ENCODE measurements at places on chromosomes 7 and 10.

GRCh38 chr10:59283456-59284091 is 78.8 kb downstream of the FAM13C start:
- no peak for DNase-seq

DNA sequence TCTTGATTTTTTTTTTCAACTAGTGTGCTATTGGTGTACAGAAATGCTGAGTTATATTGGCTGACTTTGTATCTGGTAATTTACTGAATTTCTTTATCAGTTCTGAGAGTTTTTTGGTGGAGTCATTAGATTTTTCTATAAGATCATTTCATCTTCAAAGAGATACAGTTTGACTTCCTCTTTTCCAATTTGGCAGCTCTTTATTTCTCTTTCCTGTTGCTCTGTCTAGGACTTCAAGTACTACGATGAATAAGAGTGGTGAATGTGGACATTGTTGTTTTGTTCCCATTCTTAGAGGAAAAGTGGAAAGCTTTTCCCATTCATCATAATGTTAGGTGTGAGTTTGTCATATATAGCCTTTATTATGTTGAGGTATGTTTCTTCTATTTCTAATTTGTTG is 50.2 kb downstream of the LOXL4 start:
- no peak for DNase-seq

- no peak for DNase-seq
Observed at GRCh38 chr10:46328853-46329689, 42.3 kb downstream of the ANTXRL start.

GRCh38 chr10:79298403-79299244 is 48.6 kb upstream of the PPIF start:
- DNase-seq = peak; percentile 6

GRCh38 chr7:87328281-87328680 is 17.2 kb upstream of the CROT start:
- peak; percentile 10 for DNase-seq

GRCh38 chr10:8437896-8438295 is 383.4 kb downstream of the GATA3 start:
- DNase-seq = no peak

GRCh38 chr7:140192176-140192575 is 15.4 kb upstream of the KDM7A start:
- no peak for DNase-seq

- peak; percentile 54 for DNase-seq
Observed at GRCh38 chr7:51067757-51068156, 248.9 kb downstream of the COBL start.

DNA sequence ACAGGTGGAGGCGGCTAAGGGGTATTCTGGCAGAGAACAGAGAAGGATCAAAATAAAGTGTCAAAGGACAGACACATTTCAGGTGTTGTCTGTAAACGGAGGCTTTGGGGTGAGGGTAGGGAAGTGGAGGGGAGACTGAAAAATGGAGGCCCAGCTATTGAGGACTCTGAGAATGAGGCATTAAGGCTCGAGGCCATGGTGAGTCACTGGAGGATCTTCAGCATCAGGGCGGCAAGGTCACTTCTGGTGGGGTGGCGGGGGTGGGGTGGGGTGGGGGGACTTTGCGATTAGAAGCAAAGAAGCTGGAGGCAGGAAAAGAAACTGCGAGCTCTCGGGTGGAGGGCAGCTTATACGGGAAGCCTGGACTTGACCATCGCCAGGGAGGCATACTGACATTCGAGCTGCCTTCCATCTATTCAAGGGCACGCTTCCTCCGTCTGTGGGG is 58.4 kb upstream of the PCGF5 start:
- peak; percentile 53 for DNase-seq

- no peak for DNase-seq
Observed at GRCh38 chr7:70787771-70788170, 344.2 kb upstream of the GALNT17 start.

DNA sequence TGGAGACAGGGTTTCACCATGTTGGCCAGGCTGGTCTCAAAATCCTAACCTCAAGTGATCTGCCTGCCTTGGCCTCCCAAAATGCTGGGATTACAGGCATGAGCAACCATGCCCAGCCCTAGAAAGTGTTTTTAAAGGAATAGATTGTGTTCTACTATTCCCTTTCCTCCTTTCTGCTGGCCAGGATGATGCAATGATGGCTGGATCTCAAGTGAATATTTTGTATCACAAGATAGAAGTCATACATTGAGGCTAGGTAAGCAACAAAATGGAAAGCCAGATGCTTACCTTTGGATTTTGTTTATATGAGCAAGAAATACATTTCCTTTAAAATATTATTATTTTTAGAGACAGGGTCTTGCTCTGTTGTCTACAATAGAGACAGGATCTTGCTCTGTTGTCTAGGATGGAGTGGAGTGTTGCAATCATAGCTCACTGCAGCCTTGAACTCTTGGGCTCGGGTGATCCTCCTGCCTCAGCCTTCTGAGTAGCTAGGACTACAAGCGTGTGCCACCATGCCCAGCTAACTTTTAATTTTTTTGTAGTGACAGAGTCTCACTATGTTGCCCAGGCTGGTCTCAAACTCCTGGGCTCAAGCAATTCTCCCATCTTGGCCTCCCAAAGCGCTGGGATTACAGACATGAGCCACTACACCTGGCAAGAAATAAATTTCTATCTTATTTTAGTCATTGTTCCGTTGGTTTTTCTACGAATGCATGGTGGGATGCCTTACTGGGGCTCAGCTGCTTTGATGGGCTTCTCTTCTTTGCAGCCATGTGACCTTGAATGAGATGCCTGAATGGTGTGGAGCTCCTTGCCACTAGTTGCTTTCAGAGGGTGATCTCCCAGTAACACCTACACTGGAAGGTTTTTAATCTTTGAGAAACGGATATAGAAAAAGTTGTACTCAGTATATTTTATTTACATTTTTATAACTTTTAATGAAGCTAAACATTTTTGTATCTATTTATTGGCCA is 5.8 kb upstream of the AEBP1 start:
- no peak for DNase-seq

DNA sequence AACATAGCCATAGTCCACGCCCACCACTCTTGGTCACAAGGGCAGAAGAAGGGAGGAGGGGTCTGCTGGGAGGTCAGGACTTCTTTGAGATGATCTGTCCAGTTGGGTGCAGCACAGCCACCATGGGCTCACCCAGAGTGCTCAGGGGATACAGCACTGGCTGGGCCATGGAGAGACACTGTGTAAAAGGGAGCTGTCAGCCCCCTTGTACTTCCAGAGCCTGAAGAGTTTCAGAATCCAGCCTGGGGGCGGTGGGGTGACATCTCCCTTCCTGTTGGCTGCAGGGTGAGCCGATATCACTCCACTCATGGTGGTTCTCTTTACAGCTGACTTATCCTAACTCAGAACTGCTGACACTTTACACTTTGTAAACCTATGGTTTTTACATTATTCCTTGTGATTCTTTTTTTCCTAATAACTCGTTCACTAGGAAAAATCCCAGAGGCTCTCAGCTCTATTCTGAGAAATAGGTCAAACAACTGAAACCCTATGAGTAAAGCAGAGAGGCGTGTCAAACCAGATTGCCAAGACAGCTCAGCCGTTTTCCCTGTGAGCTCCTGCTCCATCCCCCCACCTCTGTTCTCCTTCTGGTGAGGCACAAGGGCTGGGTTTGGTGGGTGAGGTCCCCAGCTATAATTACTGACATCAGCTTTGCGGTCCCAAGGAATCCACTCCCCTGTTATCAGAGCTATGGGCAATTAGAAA is 3.2 kb upstream of the MRPS24 start:
- DNase-seq = no peak

- no peak for DNase-seq
Observed at GRCh38 chr10:71782917-71783490, 9.7 kb upstream of the VSIR start.

GRCh38 chr10:79025199-79025832 is 43.5 kb upstream of the ZMIZ1 start:
- DNase-seq = no peak

DNA sequence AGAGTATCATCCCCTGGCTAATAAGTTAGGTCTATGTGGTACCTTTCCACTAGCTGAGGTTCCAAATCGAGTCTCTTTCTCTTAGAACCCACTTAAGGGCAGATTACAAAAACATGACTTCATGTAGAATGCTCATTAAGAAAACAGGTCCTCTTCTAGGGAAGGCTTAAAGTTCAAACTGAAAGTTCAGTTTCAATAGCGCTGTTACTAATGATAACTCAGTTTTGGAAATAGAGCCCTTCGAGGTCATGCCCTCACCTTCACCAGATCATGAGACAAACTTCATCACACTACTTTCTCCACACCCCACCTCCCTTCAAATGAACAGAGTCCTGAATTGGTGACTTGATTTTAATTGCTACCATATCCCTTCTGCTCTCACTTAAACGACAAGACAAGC is 26.2 kb downstream of the HGF start:
- DNase-seq = no peak

- no peak for DNase-seq
Observed at GRCh38 chr7:117790731-117791130, 82.5 kb downstream of the CTTNBP2 start.

GRCh38 chr10:120981601-120982391 is 130.6 kb downstream of the WDR11 start:
- DNase-seq = no peak

DNA sequence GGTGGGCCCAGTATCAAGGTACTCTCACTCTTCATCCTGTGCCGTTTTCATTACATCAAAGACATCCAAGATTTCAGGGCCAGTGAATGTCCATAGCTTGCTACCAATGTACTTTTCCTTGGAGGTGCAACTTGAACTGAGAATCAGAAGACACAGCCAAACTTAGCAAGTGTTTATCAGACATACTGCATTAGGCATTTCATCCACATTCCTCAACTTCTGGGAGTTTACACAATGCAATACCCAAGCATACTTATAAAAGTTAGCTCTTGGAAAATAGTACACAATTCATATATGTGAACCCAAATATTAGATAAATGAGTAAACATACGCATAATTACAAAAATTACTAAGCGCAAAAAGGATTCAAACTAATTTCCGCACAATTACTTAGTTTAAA is 216.3 kb upstream of the RHOBTB1 start:
- DNase-seq = no peak

DNA sequence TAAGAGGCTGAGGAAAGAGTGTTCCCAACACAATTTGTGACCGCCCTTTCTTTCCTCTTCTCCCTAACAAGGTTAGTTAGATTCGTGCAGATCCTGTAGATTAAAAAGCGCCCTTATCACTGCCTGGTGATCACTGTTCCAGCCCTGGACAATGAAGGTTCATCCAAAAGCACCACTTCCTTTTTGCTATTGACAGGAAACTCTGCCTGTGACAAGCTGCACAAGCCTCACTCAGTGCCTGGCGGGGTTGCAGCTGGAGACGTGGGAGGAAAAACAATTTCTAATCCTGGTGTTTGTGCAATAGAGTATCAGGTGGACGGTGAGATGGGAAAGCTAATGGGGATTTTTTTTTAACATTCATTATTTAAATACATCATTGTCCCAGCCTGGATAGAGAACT is 105.9 kb upstream of the CAV2 start:
- DNase-seq = no peak

DNA sequence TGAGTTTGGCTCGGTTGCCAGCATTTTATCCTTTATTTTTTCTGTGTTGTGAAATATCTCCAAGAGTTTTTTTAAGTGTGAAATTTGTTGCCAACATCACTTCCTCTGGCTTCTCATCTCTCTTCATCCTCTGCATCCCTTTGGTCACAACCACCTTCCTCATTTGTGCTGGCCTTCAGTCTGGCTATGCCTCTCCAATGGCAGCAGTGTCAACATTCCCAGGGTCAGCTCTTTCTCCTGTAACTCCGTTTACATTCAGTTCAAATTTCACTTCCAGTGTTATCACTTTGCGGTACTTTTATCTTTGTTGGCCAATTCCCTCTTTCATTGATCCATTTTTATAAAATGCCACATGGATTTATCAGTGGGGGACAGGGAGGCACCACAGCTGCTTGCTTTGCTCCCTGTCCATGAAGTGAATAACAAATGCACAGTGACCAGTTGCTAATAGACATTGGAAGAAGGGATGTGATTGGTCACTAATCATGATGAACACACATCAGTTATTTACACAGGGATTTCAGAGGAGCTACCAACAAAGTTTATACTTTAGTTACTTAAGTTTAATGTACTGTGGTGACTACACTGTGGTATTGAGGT is 311.4 kb upstream of the LRGUK start:
- no peak for DNase-seq

DNA sequence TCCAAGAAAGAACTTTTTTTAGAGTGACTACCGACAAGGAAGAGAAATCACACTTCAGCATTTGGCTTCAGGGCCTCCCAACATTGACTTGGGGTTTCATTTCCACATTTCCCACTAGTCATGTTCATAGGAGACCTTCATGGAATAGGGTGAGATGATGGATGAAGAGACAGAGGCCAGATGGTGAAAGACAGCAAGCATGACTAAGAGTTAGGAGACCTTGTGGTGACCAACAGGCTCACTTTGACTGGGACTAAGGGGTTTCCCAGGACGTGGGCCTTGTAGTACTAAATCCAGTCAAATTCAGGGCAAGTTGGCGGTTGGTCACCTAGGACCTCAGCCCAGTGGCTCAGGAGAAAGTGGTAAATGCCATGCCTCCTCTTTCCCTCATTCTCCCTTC is 3.0 kb upstream of the GIMAP5 start:
- DNase-seq = no peak

DNA sequence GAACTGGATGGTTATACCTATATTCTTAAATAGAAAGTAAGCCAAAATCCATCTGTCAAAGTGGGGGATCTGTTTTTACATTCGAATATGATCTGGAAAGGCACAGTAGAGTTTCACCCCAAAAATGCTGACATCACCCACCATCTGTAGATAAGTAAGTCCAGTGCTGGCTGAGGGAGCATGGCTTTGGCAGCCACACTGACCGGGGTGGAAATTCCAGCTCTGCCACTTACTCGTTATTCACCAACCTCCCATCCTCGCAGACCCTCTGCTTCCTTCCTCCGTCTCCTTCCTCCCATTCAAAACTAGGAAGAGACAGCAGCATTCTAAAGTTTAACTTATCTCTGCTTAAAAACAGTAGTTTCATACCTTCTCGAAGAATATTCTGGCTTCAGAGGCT is 84.9 kb upstream of the GATA3 start:
- no peak for DNase-seq

DNA sequence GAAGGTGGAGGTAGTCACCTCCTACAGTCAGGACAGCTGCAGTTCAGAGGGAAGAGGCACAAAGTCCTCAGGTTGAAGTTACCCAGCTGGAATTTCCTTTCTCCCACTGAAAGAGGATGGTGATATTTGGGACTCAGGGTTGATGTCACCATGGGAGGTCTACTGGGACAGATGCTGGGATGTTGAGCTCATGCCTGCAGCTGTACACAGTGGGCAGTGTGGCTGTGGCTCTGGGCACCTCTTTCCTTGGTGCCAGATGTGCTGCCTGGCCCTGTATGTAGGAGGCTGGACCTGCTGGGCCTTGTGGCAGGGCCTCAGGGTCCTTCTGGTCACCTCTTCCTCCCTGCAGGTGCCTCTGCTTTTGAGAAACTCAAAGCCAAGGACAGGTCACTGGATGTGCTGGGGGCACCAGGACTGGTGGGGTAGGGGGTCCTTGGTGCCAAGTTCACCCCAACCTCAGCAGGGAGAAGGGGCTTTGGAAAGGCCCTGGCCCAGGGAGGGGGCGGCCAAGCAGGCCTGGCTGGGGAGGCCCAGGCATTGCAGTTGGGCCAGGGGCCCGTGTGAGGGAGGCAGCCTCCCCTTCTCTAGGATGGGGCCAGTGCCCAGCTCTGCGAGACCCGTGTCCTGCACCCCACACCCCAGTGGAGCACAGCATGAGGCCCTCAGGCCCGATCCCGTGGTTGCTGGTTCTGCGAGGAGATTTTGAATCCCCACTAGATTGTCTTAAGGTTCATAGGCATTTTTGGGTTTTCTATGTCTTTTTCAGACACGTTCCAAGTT is 103.1 kb downstream of the BMS1 start:
- no peak for DNase-seq

GRCh38 chr10:100984672-100985177 is 2.6 kb downstream of the MRPL43 start:
- no peak for DNase-seq

Measured in NCI-H146 (cell line).